EL (cell line): ENCODE measurements at places on chromosomes 6 and 20.
A peak's percentile ranks its signal among the peaks of the same experiment; 100 is the strongest.

- no peak for DNase-seq
Measured at GRCh38 chr6:6588064-6588923, at the start of gene LY86. Gene LY86 (plus strand): TSS chr6:6588720. CDS start chr6:6588735, 15 bp downstream.

- no peak for DNase-seq
Measured at GRCh38 chr6:156809446-156810178, 32.4 kb downstream of the ARID1B start.

GRCh38 chr6:14194483-14194882 is 76.9 kb downstream of the CD83 start:
- no peak for DNase-seq

GRCh38 chr6:21636876-21637275 is 43.3 kb downstream of the SOX4 start:
- DNase-seq: no peak

DNA sequence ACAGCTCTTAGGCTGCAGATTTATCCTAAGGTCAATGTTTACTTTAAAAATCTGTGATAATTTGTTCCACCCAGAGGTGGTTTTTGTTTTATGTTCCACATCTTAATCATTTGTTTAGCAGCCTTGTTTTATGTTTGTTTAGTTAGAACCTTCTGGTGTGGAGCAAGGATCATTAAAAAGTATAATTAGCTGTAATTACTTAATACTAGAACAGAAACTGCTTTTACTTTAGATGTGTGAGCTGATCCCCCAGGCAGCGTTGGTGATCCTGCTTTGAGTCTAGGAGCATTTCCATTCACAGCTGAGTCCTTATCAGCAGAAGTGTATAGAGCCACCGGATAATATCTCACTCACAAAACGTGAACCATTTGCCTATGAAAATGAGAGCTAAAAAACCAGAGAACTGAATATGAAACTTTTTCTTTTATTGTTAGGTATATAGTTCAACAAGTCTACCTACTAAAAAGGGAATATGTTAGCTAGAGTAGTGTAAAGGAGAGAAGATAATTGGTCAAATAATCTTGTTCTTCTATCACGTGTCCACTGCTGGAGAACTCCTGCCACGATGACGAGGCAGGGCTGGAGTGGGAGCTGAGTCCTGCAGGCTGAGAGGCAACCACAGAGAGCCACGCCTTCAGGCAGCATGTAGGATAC is 78.5 kb downstream of the TRMT11 start:
- DNase-seq: no peak

GRCh38 chr20:663315-664090 is 10.5 kb upstream of the SRXN1 start:
- peak; percentile 21 for DNase-seq

- no peak for DNase-seq
Measured at GRCh38 chr6:106204961-106205360, 118.8 kb downstream of the PRDM1 start.

DNA sequence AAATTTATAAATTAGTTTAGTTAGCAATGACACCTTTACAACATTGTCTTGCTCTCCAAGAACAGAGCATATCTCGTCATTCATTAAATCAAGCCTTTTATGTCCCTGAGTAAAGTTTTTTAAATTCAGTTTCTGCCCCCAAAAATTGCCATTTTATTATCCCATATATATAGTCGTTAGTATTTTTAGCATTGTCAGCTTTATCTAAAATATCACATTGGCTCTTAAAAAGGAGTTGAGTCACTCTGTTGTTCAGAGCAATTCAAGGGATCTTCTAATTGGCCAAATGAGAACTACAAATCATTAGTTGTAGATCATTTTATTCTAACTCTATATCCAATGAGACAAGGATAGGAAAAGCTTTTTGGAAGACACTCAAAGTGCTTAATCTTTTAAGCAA is 127.1 kb downstream of the COL9A1 start:
- no peak for DNase-seq

GRCh38 chr6:16519265-16520242 is 241.7 kb downstream of the ATXN1 start:
- no peak for DNase-seq

GRCh38 chr6:110778333-110778732 is 36.9 kb downstream of the CDK19 start:
- no peak for DNase-seq

- peak; percentile 93 for DNase-seq
Measured at GRCh38 chr20:4064144-4064909, 49.0 kb upstream of the RNF24 start.

GRCh38 chr6:134245041-134245440 is 72.9 kb downstream of the SGK1 start:
- peak; percentile 28 for DNase-seq

DNA sequence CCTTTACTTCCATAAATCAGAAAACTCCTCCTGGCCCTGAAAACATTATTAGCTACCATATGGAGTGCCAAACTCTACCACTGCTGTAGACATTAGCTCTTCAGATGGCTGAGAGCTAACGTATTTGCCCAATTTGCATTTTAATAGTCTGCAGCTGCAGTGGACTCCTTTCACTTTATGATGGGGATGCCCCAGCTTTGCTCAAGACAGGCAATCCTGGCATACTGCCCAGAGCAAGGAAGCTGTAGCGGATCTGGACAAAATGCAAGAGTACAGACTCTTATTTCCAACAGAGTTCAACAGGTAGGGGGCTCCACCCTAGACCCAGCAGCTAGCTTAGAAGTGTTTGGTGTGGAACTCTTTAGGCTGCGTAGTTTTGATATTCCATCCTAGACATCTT is 246.7 kb downstream of the FOXC1 start:
- peak; percentile 39 for DNase-seq

DNA sequence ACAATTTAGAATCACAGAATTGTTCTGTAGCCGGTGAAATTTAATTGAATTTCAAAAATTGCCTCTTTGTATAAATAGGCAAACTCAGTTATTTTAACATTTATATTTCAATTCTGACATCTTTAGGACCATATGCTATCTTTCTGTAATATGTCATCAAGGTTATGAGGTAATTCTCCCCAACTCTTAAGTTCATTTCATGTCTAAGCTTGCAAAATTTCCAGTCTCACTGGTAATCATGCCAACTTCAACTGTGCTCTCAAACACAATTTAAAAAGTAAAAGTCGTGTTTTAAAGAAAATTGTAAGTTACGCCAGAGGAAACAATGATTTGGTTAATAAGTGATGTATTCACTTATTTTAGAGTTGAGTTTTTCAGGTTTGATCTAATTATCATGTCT is 1.4 kb downstream of the NCOA7 start:
- no peak for DNase-seq

DNA sequence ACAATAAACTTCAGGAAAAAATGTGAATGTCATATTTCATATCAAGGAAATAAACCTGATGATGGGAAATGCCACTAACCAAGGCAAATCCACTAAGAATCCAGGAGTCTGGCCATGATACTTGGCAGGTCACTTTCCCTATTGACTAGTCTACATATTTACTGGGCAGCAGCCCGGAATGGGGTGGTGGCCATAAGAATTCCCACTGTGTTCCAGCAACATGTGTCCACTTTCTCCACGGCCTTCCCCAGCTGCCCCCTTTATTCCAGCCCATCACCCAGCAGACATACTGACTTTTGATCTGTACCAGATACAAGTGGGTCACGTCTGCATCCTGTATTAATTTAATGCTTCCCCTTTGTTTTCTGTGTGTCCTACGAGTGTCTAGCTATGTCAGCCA is 234.5 kb upstream of the PRDM1 start:
- DNase-seq: no peak

- DNase-seq: no peak
Measured at GRCh38 chr6:122339661-122340060, 59.8 kb upstream of the HSF2 start.

- DNase-seq: no peak
Measured at GRCh38 chr20:55086421-55086820, 611.0 kb downstream of the DOK5 start.
